ENCODE measurements at places on chromosomes 4 and X.

- DNase-seq: no peak
Observed at GRCh38 chrX:109472939-109473735, 8.7 kb downstream of the GUCY2F start.

- no peak for DNase-seq
Observed at GRCh38 chrX:111847491-111848133, 28.4 kb upstream of the TRPC5OS start.

DNA sequence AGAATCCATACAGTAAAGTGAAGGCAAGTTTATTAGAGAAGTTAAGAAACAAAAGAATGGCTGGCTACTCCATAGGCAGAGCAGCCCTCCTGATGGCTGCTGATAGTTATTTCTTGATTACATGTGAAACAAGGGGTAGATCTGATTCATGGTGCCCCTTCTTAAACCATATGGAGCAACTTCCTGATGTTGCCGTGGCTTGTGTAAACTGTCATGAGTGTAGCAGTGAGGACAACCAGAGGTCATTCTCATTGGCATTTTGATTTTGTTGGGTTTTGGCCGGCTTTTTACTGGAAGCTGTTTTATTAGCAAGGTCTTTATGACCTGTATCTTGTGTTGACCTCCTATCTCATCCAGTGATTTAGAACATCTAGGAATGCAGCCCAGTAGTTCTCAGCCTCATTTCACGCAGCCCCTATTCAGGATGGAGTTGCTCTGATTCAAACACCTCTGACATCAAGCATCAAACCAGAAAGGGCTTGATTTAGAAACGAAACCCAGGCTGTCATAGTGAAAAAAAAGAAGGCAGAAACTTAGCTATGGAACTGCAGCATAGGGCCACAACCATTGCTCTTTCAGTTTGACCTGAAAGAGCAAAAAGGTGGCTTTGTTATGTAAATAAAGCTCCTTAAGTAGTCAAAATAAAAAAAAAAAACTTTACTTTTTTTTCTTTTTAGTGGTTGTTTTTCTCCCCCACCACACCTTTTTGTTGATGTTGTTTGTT is 37.8 kb downstream of the SPCS3 start:
- no peak for DNase-seq

- peak; percentile 17 for DNase-seq
Observed at GRCh38 chr4:67549123-67549522, 3.8 kb upstream of the CENPC start.

GRCh38 chr4:71460371-71460770 is 121.6 kb downstream of the SLC4A4 start:
- no peak for DNase-seq

DNA sequence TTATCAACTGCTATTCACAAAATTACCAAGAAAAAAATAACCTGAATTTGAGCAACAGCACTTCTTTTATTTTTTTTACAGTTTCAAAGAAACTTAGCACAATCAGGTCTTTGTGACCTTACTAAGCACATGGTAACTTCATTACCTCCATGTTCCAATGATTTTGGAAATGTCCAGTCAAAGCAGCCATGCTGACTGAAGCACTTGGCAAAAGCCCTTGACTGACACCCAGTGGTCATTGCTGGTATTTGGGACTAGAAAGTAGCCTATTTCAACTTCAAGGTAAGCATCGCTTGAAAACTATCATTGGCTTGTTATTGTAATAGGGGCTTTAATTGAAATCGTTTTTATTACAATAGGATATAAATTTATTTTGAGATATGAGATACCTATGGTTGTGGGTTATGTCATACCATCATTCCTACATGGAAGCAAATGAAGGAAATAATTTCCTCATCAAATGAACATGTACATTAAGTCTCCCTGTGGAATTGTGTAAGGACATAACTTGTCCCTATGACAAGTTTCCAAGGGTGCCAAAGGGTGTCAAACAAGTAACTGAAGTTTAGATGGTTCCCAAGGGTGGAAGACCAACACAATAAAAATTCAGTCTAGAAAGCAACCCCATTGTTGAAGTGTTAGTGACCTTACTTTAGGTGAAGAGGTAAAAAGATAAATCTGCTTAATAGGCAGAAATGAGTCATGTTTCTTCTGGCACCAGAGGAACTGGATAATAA is 15.2 kb upstream of the ANXA10 start:
- peak; percentile 1 for DNase-seq

- DNase-seq: no peak
Observed at GRCh38 chr4:121594796-121595526, 101.8 kb downstream of the ANXA5 start.

GRCh38 chrX:107272431-107272921 is 66.1 kb downstream of the DNAAF6 start:
- no peak for DNase-seq

GRCh38 chr4:53508446-53508845 is 82.8 kb downstream of the LNX1 start:
- no peak for DNase-seq

DNA sequence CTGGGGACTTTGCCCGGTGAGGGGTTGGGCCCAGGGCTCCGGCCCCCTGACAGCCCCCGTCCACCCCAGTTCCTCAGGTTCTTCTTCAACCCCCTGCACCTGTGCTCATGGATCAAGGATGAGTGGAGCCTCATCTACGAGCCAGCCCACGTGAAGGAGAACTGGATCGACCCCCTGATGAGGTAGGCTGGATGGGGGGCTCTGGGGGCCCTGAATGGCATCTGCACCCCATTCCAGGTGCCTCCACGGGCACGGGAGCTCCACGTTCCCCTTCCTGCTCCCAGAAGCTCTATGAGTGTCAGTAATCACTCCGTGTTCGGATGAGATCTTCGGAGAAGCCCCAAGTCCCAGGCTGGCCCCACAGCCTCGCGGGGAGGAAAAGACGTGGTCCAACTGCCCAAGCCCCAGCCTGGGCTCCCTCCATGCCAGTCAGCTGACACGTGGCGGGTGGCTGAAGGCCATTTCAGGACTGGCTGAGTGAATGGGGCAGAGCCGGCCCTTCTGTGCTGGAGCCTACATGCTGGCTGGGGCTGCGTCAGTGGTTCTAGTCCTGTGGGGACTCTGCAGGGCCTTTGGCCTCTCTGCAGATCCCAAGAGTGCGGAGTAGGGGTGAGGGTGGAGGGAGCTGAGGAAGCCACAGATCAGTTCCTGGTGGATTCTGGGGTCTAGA is 24.4 kb downstream of the CFAP99 start:
- no peak for DNase-seq

- DNase-seq: no peak
Observed at GRCh38 chr4:55977811-55978210, 29.1 kb downstream of the CEP135 start.

DNA sequence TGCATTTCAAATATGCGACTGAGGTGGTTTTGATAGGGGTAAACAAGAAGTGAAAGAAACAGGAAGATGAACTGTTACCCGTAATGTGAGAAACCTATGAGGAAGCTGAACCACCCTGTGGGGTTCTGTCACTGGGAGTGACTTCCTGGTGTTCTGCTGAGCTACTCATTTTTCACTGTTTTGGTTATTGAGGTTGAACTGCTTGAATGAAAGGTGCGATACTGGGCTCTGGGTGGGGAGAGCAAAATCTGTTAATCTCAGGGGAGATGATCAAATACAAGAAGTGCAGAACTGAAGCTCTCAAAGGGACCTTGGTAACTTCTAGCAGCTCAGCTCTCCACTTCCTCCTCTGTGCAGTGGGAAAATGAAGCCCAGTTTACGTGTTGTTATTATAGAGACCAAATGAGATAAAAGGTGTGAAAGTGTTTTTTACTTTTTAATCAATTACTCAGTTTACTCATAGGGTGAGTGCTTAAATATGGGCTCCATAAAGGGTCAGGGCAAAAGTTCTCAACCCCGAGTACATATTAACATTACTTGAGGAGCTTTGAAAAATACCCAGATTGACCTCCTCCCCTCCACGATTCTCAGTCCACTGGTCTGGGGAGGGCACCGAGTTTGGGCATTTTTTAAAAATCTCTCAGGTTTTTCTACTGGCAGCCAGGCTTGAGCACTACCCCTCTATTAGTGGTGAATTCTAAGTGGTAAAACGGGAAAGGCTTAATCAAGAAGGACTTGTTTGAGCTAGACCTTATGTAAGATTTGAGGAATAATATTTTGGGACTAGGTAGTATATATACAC is 66.7 kb downstream of the COQ2 start:
- no peak for DNase-seq

DNA sequence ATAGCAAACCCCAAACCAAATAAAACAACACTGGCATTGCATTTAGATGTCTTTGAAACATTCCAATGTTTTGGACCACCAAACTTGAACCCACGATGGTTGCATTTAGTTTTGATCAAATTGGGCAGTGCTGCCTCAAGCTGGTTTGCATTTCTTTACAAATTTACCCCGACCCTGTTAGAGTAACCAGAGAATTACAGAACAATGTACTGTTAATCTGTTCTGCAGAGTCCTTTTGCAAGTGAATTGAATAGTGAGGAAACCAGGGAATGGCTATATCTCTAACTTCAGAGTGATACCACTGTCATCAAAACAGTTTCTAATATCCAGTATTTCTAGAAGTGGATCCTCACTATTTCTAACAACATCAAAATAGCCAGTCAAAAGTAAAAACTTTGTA is 49.5 kb upstream of the GYPA start:
- no peak for DNase-seq

- peak; percentile 2 for DNase-seq
Observed at GRCh38 chrX:24395775-24396174, 35.3 kb downstream of the SUPT20HL1 start.

- DNase-seq: no peak
Observed at GRCh38 chr4:165384598-165384997, 5.8 kb downstream of the CPE start.

DNA sequence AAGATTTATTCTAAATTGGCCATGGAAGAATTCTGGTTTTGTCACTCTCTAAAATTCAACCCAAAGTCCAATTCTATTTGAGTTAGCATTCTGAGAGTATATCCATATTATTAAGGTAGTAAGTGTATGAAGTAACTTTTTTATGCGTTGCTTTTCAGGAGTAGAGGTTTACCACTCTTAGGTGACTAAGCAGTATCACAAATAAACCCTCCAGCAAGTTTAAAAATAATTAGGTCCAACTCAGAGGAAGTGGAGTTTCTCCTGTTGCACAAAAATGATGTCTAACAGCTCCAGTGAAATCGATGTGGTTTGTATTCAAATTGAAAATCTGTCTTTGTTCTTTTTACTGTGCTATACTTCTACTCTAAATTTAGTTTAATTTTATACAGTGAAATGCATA is 6.6 kb downstream of the SCML1 start:
- DNase-seq: no peak

DNA sequence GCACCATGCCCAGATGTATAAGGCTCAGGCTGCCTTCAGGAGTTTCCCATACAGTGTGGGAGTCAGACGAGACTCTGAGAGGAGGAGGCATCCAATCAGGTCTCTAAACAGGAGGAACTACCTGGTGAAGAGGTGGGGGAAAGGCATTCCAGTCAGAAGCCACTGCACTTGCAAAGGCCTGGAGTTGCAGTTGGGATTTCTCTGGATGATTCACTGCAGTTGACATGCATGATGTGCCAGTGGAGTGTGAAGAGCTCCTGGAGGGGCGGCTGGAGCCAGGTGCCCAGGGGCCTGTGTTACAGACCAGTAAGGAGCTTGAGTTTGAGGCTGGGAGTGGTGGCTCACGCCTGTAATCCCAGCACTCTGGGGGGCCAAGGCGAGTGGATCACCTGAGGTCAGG is 339.1 kb downstream of the ARHGAP10 start:
- no peak for DNase-seq

DNA sequence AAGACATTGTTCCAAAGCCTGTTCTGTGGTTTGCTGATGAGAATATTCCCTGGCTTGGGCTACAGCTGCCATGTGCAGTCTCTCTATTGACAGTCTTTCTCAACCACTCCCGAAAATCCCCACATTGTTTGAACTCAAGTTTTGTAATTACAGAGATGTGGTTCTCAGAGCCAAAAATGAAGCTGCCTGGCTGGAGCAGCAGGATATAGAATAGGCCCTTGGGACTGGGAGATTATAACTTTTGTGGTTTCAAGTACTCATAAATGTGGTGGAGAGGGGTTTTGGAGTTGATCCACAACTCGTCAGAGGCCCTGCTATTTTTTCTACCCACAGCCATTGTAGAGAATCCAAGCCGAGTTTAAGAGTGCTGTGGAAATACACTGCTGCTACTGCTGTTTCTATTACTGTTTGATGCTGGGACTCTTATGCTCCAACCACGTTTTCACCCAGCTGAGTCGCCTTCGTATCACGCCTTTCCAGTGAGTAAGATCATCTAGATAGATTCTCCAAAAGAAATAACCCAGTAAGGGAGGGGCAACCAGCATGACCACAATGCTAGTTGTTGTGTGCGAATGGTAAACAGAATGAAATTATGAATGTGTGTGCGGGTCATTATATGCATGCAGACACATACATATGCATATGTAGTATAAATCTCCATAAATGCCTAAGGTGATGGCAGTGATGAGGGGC is 57.1 kb upstream of the ATXN3L start:
- peak; percentile 53 for DNase-seq

GRCh38 chrX:110081320-110081719 is 78.4 kb downstream of the TMEM164 start:
- DNase-seq: no peak

GRCh38 chrX:153902385-153902784 is 2.1 kb upstream of the AVPR2 start:
- DNase-seq: no peak

GRCh38 chrX:120568035-120568434 is 7.3 kb upstream of the CUL4B start:
- no peak for DNase-seq

GRCh38 chr4:183438458-183439113 is 5.8 kb upstream of the CDKN2AIP start:
- no peak for DNase-seq

- DNase-seq: no peak
Observed at GRCh38 chr4:4675051-4675581, 133.3 kb upstream of the STX18 start.

DNA sequence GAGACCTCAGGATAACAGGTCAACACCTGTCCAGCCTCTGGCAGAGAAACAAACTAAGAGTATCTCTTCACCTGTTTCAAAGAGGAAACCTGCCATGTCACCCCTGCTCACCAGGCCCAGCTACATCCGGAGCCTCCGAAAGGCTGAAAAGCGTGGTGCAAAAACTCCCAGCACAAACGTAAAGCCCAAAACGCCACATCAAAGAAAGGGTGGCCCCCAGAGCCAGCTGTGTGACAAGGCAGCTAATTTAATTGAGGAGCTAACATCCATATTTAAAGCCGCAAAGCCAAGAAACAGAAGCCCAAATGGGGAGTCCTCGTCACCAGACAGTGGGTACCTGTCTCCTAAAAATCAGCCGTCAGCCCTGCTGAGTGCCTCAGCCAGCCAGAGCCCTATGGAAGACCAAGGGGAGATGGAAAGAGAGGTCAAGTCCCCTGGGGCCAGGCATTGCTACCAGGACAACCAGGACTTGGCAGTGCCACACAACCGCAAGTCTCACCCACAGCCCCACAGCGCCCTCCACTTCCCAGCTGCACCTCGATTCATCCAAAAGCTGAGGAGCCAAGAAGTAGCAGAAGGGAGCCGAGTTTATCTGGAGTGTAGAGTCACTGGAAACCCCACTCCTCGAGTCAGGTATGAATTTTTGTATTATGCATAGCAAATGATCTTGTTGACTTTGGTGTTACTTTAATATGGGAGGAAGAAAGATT is 15.1 kb downstream of the PALLD start:
- DNase-seq: no peak

- DNase-seq: no peak
Observed at GRCh38 chr4:72397314-72397713, 171.7 kb downstream of the ADAMTS3 start.

- DNase-seq: peak; percentile 80
Observed at GRCh38 chr4:128653527-128654444, 155.7 kb upstream of the JADE1 start.
